ENCODE measurements at places on chromosomes 2 and 18.

- DNase-seq: no peak
Measured at GRCh38 chr18:9570255-9570654, 44.1 kb downstream of the PPP4R1 start.

DNA sequence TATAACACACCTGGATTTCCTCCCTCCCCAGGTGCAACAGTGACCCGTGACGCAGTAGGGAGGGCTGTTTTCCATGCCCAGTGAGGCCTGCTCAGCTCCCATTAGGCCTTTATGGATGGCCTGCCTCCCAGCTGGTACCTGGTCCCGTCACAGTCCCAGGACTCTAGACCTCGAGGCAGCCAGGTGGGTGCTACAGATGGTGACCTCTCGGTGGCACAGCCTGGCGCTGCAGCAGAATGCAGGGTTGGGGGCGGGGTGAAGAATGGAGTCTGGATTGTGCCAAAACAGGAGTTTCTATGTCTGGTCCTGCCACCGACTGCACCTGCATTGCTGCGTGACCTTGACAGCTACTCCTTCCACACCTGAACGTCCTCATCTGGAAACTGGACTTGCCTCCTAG, 18.0 kb upstream of the YWHAQ start:
- no peak for DNase-seq

- no peak for DNase-seq
Measured at GRCh38 chr2:25085761-25086560, 44.1 kb downstream of the EFR3B start.

DNA sequence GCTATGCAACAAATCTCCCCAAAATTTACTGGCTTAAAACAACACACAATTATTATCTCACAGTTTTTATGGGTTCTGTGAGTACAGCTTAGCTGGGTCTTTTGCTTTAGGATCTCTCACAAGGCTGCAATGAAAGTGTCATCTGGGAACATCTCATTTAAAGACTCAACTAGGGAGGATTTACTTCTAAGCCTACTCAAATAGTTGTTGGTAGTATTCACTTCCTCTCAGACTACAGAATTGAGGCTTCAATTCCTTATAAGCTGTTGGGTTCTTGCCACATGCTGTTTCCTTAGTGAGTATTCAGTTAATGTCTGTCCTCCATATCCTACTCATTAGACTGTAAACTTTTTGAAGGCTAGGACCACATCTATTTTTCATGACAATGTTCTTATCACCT, 72.3 kb downstream of the MDH1 start:
- DNase-seq: no peak

Data from CD4-positive, alpha-beta T cell treated with Interleukin-6 at 100 ng/mL for 8 hours (primary cell).